Natural killer cell treated with Interleukin-12 subunit alpha and Interleukin-12 subunit beta and Interleukin-15 and Interleukin-18, amount 100 ng/mL, for 72 hours (primary cell): ENCODE measurements at places on chromosomes 5 and 9. TPM values are rescaled to one million over a fixed set of nuclear protein-coding genes. Genes with fewer than 3 reads are reported as not detected.

Gene FOXD4L6
- not detected for total RNA-seq

Gene CXCL14
- not detected for total RNA-seq

Gene ZBTB26
- total RNA-seq = 5.1 TPM

Gene GZMA
- 522 TPM for total RNA-seq

Gene MLANA
- not detected for total RNA-seq

Gene PKN3
- 7.0 TPM for total RNA-seq

Gene GABRB2
- not detected for total RNA-seq

Gene ALDH1A1
- not detected for total RNA-seq

Gene ACSL6
- total RNA-seq = 0.67 TPM

Gene IL9
- total RNA-seq = 0.52 TPM

DNA sequence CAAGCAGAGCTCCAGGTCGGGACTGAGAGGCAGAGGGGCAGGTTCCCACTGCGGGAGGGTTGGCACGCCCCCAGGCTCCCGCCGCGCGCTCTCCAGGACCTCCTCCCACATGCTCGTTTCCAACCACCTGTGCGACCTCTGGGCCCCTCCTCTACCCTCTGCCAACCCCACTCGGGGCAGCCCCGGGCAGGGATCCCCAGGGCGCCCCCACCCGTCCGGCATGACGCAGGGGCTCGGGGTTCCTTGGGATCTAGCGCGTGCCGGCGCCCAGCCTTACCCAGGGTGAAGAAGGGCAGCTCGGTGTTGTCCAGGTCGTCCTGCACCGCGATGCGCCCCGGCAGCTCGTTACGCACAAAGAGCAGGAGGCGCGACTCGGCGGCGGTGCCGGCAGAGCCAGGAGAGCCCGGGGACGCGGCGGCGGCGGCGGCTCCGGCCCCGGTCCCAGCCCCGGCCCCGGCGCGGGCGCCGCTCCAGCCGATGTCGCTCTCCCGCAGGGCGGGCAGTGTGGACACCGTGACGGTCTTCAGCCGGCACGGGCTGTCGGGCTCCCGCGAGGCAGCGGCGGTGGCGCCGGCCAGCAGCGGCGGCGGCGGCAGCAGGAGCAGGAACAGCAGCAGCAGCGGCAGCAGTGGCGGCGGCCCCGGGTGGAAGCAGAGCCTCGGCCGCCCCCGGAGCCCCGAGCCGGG, 494 bp downstream of the ASTN2 start:
- DNase-seq = no peak

DNA sequence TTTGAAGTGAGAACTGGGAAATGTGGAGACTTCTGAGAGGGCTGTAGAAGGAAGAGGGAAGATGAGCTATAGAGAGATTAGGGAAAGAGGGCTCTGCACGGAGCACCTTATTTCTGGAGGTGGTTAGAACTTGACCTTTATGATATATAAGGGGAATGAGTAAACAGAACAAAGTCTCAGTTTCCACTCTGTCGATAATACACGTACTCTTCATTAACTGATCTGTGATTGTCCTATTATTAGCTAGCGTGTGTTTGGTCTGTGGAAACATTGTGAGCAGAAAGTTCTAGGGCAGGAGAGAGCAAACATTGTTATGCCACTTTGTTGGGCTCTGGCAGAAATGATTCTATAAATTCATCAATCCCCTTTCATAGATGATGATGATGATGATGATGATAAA, 118.5 kb downstream of the UGCG start:
- DNase-seq = no peak

DNA sequence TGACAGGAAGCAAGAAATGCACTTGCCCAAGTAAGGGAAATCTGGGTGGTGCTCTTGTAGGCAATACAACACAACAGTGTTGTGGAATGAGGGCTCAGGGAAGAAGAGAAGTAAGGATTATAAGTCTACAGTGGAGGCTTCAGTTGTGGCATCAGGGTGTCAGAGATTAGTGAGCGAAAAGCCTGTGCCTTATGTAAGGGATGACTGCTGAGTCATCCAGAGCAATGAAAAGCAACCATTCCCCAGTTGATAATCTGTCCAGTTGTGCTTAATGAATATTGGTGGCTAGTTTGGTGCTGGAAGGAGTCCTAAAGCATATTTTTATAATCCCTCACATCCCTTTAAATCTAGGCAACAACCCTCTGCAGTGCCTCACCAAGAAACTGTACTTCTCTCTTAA, 42.0 kb downstream of the FBXO38 start:
- no peak for DNase-seq

GRCh38 chr9:97571664-97572063, 61.5 kb downstream of the TSTD2 start:
- no peak for DNase-seq

DNA sequence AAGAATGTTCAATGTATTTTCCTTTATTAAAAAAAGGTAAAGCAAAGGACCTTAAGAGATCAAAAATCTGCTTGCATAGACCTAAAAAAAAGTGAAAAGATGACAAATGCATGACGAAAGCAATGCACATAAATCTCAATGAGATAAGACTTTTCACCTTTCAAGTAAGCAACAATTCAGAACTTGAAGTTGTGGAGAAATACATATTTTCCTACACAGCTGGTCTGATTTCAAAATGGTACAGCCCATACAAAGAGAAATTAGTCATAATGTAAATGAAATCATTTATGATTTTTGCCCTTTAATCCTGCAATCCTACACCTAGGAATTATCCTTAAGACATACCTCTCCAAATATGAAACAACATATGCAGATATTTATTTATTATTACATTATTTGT, 568.0 kb downstream of the ANXA1 start:
- no peak for DNase-seq

DNA sequence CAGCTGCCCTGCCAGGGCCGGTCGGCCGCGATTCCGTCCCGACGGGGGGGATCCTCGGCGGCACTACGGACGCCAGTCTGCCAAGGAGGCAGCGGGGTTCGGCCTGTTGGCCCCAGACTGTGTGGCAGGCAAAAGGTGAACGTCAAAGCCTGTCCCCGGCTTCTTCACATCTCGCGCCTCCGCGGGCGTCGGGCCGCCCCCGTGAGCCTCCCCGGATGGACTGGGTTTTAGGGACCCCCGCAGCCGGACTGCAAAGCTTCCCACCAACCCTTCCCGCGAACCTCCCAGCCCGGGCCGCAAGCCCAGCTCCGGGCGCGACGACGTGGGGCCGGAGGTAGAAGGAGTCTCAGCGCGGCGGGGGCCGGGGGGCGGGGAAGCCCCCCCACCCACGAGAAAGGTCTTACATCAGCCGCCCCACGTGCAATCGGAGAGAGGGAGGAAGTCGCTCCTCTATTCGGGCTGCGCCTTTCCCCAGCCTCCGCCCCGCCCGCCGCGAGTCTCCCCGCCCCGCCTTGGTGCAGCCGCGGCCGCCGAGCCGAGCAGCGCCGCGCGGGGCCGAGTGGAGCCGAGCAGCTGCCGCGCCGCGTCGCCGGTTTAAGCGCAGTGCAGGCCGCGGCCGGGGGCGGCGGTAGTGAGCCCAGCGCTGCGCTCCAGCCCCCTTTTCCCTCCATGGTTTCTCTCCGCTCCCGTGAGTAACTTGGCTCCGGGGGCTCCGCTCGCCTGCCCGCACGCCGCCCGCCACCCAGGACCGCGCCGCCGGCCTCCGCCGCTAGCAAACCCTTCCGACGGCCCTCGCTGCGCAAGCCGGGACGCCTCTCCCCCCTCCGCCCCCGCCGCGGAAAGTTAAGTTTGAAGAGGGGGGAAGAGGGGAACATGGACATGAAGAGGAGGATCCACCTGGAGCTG, at the start of gene ANP32B:
ANP32B (plus strand) TSS at position 659 of the 906 bp plus-strand sequence; CDS start at position 874, 215 bp downstream.
- peak; percentile 96 for DNase-seq

DNA sequence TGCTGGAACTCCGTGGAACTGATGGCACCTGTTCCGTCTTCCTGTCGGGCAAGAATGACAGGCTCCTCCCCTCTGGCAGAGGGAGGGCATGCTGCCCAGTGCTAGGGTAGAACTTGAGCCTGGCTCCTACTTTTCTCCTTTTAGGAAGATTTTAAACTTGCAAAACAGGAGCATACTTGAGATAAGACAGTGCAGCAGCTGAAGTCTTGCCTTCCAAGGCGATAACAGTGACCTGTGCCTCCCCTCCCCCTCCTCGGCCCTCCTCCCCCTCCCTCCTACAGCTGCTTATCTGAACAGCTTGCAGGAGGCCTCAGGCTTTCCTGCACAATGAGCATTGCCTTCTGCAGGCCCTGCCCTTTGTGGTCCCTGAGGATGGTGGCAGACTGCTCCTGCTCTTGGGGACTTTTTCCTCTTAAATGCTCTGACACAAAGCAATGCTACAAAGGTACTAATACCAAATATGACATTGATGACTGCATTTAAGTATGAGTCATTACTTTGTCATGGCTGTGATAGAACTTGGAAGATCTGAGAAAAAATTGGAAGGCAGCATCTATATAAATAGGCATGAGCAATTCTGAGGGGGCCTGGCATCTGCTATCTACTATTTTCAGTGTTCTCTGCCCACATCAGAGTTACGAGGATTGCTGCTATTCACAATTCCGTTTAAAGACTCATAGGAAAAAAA, 2.0 kb downstream of the GADD45G start:
- no peak for DNase-seq

DNA sequence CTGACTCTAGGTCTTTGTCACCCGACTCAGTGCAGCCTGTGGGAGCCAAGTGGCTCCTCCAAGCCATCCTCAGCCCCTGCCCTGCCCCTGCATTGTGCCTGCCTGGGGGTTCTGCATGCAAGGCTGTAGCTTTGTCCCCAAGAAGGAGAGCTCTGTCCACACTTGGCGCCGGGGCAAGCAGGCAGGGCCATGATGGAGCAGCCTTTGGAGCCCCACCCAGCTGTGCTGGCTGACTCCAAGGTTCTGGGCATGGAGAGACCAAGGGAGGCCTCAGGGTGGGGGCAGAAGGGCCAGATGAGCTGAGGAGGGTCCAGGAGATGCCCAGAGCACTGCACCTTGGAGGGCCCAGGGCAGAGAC, 226.2 kb downstream of the CACNA1B start:
- DNase-seq = peak; percentile 53

- DNase-seq = no peak
Observed at GRCh38 chr5:173452119-173452905, 124.1 kb upstream of the STC2 start.

DNA sequence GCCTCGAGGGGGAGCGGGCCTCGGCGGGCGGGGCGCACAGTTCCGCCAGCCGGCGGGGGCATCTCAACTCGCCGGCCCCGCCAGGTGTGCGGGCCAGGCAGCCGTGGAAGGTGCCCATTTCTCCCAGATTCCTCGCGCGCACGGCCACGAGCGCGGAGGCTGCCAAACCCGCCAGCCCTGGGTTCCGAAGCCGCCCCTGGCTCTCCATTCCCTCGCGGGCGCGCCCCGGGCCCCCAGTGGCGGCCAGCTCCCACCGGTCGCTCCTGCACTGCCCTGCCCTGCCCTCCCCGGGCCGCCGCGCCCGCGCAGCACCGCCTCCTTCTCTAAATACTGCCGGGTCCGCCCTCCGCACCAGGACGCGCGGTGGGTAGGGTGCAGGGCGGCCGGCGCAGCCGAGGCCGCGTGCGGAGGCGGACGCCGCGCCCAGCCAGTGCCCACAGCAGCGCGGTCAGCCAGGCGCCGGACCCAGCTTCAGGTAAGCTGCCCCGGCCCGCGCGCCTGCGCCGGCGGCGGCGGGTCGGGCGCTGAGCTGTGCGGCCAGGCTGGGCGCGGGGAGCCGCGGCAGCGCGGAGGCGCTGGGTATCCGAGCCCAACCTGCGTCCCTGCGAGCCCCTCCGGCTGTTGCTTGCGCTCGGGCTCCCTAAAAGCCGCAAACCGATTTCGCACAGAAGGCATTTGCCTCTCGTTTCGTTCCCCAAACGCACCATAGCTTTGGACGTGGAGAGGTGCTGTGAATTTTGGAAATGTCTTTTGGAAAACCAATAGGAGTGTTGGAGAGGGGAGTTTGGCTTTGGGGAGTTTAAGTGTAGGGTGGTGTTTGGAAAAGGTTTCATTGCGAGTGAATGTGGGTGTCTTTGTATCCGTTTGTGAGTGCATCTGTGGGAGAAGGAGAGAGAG, at the start of gene TMEM171:
TMEM171 (plus strand) TSS at position 354 of the 897 bp plus-strand sequence. CDS start 2,799 bp downstream, outside the sequence.
- DNase-seq = no peak

GRCh38 chr5:78589923-78590322, 58.6 kb downstream of the LHFPL2 start:
- no peak for DNase-seq

DNA sequence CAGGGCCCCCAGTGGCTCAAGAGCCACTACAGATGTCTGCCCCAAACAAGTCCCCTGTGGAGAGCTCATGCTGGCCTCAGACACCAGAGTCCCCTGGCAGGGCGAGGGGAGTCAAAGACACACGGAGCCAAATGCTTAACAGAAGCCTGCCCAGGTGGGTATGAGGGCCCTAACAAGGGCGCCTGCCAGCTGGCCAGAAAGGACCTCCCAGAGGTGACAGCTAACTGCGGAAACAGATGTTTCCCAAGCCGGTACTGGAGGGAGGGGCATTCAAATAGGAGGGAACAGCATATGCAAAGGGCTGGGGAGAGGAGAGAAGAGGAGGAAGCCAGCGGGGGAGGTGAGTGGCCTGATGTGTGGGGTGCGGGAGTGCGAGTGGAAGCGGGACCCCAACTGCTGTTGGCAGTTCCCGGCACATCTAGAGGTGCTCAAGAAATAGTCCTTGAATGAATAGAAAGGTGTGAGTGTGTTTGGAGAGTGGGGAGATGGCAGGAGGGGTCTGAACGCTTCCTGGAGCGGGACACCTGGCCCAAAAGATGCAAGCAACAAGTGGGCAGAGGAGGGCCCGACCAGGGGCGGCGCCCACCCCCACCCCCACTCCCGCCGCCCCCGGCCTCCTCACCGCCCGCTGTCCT, 824 bp downstream of the MXD3 start:
- DNase-seq = peak; percentile 76

GRCh38 chr9:22622815-22623214, 176.2 kb downstream of the DMRTA1 start:
- no peak for DNase-seq

DNA sequence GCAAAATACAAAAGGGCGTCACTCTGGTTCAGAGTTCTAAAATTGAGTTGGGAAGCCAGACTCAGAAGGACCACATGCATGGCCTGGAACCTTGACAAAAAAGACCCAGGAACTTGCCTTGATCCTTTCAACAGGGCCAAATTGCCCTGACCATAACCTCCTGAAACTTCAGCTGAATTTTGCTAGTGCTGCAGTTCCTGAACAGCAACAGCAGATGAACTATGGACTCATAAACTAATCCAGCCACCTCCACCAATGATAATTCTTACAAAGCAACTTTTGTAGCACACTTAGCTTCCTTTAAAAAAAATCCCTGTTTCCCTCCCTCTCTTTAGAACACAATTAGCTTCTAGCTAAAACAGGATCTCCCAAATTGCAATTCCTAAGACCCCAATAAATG, 155.9 kb downstream of the MAT2B start:
- no peak for DNase-seq

DNA sequence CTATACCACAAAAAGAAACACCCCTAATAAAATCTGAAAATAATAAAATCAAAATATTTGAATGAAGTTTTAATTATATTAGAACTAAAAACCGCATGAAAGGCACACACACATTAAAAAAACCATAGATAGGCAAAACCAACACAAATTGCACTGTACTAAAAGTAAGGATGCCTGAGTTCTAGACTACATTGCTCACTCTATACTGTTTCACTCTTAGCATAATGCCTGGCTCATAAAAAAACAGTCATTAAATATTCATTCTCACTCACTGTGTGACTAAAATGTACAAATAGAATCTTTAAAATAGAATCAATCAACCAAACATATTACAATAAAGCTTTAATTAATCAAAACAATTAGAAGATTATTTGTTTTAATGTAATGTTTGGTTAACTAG, 41.7 kb downstream of the CETN3 start:
- no peak for DNase-seq

GRCh38 chr5:133639850-133640528, 27.6 kb upstream of the FSTL4 start:
- no peak for DNase-seq

GRCh38 chr5:102794677-102795331, 39.7 kb downstream of the PAM start:
- no peak for DNase-seq
